Fibroblast of skin of right biceps (primary cell): ENCODE measurements at places on chromosomes 1 and 21.

DNA sequence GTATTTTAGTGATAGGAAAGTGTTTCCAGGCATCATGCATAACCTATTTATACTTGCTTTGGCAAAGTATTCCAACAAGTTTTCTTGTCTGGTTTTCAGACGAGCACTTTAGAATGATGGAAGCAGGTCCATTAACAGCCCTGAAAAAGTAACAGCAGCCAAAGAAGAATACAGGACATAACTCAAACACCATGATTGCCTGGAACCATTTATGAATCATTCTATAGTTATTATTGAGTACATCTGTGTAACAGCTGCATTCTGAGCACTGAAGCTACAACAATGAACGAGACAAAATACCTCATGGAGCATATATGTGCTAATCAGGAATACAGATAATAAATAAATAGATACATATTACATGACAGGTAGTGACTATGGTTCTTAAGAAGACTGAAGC is 12.6 kb downstream of the IL10RB start:
- peak; percentile 16 for DNase-seq

- DNase-seq, result no peak
Measured at GRCh38 chr1:146007489-146008133, 11.2 kb upstream of the TXNIP start.

GRCh38 chr1:58446368-58446767 is 100.2 kb downstream of the OMA1 start:
- no peak for DNase-seq

DNA sequence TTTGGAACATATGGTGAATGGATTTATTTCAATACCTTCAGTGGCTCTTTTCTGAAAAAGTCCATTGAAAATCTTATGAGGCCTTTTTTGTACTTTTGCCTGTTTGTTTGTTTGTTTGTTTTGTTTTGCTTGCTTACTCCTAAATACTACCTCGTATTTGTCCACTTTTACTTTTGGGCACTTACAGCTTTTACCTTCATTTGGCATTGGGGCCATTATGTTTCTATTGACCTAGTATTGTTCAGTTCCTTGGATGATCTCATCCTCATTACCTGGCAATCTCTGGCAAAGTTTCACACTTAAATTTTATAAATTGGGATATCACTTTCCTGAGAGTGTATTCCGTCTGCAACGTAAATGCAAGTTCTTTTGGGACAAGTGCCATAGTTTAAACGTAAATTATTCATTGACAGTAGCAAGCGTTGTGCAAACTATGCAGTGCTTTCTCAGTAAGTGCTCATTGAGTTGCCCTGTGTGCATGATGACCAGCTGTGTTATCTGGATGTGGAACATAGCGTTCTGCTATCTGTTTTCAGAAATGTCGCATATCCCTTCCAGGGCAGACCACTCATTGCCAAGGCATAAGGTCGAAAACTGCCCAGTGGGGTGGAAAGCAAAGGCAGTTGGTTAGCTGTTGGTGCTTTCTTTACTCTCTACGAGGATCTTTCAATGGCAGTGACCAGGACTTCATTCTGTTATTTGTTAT is 51.1 kb downstream of the LRRC8D start:
- no peak for DNase-seq

GRCh38 chr1:195188821-195189220 is 1419.4 kb downstream of the KCNT2 start:
- peak; percentile 58 for DNase-seq

DNA sequence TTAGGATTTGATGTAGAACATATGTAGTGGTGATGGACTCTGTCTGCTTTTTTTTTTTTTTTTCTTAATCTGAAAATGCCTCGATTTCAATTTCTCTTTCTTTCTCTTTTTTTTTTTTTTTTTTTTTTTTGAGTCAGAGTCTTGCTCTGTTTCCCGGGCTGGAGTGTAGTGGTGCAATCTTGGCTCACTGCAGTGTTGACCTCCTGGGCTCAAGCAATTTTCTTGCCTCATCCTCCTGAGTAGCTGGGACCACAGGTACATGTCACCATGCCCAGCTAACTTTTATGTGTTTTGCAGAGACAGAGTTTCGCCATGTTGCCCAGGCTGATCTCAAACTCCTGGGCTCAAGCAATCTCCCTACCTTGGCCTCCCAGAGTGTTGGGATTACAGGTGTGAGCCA is 17.4 kb downstream of the MAST2 start:
- DNase-seq, result no peak

DNA sequence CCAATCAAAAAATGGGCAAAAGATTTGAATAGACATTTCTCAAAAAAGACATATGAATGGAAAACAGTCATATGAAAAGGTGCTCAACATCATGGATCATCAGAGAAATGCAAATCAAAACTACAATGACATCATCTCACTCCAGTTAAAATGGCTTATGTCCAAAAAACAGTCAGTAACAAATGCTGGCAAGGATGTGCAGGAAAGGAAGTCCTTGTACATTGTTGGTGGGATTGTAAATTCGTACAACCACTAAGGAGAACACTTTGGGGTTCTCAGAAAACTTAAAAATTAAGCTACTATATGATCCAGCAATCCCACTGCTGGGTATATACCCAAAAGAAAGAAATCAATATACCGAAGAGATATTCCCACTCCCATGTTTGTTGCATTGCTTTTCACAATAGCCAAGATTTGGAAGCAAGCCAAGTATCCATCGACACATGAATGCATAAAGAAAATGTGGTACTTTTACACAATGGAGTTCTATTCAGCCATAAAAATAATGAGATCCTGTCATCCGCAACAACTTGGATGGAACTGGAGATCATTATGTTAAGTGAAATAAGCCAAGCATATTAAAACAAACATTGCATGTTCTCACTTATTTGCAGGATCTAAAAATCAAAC is 17.9 kb downstream of the GBP5 start:
- DNase-seq, result no peak

- no peak for DNase-seq
Measured at GRCh38 chr1:230819976-230820375, 48.3 kb downstream of the C1orf198 start.

DNA sequence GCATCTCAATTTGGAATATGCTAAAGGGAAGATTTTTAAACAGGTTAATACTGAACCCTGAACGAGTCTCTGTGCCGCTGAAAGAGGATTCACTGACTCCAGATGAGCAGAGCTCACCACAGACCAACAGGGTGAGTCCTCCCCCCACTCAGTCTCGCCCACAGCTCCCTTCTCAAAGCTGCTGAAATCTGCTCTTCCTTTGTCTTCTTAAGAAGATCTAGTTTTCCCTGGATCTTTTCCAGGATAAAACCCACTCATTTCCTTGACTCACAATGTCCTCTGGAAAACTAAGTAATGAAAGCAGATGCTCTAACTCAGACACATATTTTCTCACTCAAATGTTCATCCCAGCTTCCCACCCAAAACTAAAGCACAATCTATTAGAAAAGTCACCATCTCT is 447.0 kb upstream of the PKN2 start:
- DNase-seq, result peak; percentile 94

GRCh38 chr1:170075186-170075585 is 691 bp upstream of the KIFAP3 start:
- DNase-seq, result no peak

GRCh38 chr21:36059823-36060158 is 535 bp downstream of the SETD4 start:
- DNase-seq, result no peak

DNA sequence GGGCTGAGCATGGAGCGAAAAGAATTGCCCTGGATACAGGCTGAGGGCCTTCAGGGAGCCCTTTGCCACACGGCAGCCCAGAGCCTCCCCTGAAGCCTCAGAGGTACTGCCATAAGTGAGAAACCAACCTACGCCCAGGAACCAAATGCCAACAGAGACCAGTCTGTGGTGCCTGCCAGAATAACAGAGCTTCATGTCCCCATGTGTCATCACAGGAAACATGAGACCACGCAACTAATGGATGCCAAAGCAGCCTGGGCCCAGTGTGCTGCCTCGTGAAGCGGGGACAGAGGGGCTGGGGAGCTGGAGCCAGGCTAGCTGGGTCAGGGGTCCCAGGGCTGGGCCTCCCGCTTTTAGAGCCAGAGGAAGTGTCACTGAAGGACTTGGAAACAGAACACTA is 18.7 kb upstream of the STUM start:
- DNase-seq, result no peak

GRCh38 chr1:181255270-181255929 is 166.9 kb downstream of the IER5 start:
- DNase-seq, result peak; percentile 97

- DNase-seq, result no peak
Measured at GRCh38 chr21:33296156-33296555, 28.6 kb upstream of the IFNAR1 start.

DNA sequence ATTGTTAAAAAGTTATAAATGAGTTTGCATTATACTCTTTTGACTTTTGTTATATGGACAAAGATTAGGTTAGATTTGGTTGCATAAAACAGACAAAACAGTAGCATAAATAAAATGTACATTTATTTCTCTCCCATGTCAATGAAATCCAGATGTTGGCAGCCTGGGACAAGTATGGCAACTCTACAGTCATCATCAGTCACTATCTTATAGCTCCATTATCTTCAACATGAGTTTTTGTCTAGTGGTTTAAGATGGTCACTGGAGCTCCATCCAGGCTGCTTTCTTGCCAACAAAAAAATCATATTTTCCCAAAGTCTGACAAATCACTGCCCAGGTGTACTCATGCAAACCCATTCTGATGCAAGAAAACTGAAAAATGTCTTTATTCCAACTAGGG is 83.8 kb downstream of the CD58 start:
- DNase-seq, result peak; percentile 36
